Activated T-cell treated with anti-CD3 and anti-CD28 coated beads for 24 hours (primary cell): ENCODE measurements at places on chromosomes 12 and 14.

- peak; percentile 68 for DNase-seq
Measured at GRCh38 chr12:68223067-68223747, 2.4 kb downstream of the IL26 start.

GRCh38 chr12:105740369-105740768, 398.4 kb downstream of the NUAK1 start:
- no peak for DNase-seq

DNA sequence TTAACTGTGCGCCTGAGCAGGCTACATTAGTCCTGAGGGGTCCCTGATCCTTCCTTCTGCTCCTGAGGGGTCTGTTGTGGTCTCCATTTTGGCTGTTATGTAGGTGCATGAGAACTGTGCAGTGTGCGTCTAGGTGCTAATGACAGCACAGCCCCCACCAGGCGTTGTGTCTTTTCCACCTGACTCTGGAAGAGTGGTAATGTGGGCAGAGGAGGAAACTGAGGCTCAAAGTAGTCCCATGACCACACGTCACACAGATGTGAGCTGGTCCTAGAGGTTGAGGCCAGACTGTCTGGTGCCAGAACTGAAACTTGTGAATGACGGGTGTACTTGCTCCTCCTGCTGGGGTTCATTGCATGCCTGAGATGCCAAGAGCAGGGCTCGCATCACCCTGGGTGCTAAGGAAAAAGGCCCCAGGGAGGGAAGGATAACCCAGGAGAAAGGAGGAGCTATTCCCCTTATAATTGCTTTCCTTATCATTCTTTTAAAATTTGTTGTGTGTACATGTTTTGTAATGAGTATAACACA, 111.8 kb downstream of the SLC25A47 start:
- no peak for DNase-seq

GRCh38 chr12:15772405-15773018, 16.7 kb downstream of the EPS8 start:
- no peak for DNase-seq

DNA sequence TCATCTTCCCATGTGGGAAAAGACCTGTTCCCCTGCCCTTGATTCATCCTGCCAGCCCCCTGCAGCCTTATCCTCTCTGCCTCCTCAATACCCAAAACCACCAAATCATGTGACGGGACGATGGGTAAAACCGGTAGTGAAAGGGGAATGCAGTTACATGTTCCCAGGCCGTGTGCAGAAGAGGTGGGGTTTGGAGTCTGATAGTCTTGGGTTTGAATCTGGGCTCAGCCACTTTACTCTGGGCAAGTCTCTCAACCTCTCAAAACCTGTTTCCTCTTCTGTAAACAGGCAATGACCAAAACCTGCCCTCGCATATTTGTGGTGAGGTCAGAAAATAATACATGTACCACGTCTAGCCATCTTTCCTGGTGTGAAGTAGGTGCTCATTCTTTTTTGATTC, 123.0 kb downstream of the PLXNC1 start:
- DNase-seq = no peak

DNA sequence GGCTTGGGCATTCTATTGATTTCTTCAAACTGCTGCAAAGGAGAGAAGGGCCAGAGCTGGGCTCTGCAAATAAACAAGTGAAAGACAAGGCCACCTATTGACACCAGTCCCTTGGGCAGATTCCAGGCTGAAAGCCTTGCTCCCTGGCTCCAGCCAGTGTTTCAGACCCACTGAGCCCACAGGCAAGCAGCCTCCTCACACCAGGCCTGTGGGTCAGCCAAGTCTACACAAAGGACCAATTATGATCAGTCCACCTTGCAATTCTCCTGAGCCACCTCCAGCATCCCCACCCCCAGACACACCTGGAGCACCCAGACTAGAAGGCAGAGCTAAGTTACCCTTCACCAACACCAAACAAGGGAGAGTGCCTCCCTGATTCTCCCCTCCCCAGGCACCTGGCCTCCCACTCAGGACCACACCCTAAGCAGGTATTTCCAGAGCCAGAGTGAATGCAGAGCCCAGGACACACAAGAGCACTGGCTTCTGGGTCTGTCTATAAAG, 13.8 kb downstream of the ACTN1 start:
- no peak for DNase-seq

GRCh38 chr12:92142251-92142926, 3.3 kb downstream of the BTG1 start:
- DNase-seq = no peak

DNA sequence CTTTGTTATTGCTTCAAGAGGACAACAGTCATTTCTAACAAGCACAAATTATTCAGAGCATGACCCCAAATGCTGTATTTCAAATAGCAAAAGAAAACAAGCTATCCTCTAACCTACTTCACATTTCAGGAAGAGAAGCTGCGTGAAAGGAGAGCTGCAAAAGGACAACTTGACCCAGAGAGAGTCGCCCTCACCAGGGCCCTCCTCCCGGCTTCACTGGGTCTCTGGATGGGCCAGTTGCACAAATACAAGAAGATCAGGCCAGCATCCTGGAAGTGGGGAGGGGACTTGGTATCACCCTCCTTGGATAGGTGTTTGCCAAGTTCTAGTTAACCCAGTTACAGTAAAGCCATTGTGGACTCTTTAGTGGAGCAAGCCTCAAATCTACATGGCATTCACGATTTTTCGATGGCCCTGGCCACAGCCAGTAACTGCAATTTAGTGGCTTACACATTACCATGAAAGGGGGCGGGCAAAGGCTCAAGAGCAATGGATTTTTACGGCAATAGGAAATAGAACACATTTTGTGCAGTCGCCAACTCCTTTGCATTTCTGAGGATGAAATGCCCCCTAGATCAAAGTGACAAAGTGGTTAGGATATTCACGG, 166.9 kb upstream of the DIO2 start:
- DNase-seq = no peak

DNA sequence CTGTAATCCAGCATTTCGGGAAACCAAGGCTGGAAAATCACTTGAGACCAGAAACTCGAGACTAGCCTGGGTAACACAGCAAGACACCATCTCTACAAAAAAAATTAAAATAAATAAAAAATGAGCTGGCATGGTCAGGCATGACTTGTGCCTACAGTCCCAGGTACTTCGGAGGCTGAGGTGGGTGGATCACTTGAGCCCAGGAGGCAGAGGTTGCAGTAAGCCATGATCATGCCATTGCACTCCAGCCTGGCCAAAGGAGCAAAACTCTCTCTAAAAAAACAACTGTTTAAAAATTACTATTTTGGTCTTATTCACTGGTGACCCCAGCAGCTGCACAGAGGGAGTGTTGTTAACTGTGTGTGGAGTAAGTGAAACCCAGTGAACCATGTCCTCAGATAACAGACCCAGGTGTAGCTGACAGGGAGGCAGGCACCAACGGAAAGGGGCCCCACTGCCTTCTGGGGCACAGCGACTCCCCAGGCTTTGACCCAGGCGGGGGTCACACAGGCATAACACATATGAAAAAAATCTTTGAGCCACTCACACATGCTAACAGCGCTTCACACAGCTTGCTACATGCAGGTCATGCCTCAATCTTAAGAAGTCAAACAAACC, 12.1 kb downstream of the DDX54 start:
- DNase-seq = no peak

DNA sequence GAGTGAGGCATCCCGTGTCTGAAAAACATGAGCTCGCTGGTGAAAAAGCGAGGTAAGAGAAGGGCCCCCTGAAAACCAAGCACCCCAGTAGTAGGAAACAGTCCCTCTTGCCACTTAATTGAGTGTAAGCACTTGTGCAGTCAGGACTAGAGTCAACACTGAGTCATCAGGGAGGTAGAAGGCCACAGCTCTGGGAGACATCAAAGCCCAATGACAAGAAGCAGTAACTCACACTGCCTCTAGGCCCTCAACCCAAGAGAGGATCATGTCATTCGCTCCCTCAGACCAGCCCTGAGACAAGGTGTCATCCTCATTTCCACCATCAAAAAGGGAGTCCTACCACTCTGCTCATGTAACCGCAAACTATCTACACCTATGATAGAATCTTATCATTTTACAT, 17.8 kb downstream of the POMT2 start:
- peak; percentile 20 for DNase-seq

- no peak for DNase-seq
Measured at GRCh38 chr12:104622928-104623327, 166.2 kb downstream of the CHST11 start.

DNA sequence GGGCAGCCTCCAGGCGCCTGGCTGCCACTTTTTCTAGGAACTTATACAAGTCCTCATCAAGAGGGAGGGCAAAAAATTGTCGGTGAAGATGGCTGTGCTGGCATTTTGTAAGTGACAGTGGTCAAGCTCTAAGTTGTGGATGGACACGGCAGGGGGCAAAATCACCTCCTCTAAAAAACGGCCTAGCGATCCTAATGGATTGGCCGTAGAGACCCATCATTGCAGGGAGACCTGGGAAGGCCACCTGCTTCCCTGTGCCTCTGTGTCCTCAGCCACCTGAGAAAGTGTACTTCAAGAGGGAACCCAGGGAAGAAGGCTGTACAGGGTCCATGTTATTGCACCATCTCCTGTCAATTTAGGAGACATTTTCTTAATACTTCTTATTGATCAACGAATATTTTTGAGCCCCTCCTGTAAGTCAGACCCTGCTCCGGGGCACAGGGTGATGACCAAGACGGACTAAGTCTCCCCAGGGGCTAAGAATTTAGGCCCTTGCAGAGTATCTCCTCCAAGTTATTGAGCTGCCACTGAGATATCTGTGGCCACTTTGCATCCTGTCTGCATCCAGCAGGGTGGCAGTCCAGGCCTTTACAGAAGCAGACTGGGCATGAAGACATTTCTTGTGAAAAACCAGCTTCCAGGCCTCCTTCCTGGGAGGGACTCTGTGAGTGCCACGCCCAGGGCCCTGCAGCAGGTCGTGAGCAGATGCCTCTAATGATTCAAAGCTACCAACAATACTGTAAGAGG, 40.5 kb downstream of the PSMA6 start:
- peak; percentile 51 for DNase-seq

DNA sequence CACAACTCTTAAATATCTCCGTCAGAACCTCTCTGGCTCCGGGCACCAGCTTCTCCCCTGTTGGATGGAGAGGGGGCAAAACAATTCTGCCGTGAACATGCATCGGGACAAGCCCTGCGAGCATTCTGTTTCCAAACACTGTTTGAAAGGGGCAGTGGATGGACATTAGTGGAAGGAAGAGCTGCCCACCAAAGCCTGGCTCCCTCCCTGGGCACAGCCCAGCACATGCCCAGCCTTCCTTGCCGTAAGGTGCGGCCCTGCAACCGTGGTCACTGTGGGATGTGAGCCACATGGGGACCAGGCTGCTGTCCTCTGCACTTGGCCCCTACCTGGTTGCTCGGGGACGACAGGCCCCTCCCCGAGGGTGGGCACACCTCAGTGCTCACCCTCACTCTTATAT, 54.0 kb downstream of the TRAFD1 start:
- no peak for DNase-seq

- DNase-seq = no peak
Measured at GRCh38 chr12:115375186-115375991, 691.4 kb upstream of the TBX3 start.

- DNase-seq = no peak
Measured at GRCh38 chr14:45091710-45092109, 7.8 kb downstream of the PRPF39 start.

- no peak for DNase-seq
Measured at GRCh38 chr12:9699269-9699897, 29.9 kb downstream of the CLEC2D start.

DNA sequence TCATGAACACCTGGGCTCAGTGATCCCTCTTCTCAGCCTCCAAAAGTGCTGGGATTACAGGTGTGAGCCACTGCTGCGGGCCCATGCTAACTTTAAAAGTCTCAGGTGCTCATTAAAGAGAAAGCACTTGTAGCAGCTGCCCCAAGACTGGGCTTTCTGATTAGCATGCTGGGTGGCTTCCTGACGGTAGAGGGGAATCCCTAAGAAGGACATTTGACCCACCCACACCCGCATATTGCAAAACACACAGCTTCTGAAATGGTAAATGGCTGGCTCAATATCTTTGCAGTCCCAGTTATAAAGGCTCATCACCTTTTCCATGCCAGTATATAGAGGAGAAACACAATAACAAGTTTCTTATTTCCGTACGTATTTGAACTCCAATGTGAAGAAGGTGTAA, 19.3 kb upstream of the BICD1 start:
- no peak for DNase-seq

GRCh38 chr12:47156167-47156736, 76.5 kb upstream of the AMIGO2 start:
- no peak for DNase-seq

DNA sequence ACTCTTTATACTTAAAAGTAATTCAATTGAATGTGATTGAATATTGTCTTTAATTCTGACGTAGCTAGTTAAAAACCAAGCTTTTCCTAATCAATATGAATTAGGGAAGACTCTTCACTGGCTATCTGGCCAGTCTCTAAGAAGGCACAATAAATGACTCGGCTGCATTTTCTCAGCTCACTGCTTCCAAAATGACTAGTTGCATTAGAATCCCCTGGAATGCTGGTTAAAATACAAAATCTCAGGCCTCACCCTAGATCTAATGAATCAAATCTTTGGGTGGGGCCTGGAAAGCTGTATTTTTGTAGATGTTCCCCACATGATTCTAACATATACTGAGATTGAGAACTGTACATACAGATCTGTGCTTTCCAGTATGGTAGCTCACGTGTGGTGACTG, 242.1 kb downstream of the CHST11 start:
- DNase-seq = no peak

GRCh38 chr12:64383675-64384074, 6.9 kb downstream of the C12orf56 start:
- DNase-seq = no peak

DNA sequence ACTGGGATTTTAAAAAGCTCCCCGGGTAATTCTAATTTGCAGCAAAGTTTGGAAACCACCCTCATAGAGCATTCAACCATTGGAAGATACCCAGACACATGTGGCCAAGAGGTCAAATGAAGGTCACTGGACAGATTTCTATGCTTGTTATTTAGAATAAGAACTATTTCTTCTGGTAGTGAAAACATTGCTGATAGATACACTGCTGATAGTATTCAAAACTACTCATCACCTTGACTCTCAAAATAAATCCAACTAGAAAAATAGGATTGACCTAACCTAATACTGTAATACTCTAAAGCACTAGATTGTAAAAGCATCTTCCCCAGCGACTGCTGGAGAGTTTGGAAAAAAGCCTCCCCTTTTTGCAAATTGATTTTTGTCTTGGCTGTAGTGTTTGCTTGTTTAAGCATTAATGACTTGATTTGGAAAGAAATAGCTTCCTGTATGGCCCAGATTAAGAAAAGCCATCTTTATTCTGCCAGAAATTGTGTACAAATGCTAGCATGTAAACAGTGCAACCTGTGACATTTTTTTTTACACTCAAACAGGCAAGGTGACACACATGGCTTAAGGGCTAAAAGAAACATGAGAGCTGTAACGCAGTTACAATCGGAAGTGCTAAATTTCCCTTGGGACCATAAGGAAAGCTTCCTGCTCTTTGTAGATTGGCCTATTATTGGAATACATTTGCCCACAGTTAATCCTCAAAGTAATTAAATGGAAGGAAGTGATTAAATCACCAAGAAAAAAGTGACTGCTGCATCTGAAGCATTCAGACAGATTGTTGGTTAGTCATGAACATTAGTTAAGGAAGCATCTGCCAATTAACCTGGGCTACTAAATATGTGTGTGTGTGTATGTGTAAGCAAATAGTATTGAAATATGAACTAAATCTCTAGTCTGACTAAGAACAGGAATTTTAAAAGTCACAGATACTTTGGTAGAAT, 356.5 kb upstream of the ATP2B1 start:
- DNase-seq = no peak
